Gastroesophageal sphincter (tissue), 4 donors: ENCODE measurements at places on chromosomes 3 and 15.
A peak's percentile ranks its signal among the peaks of the same experiment; 100 is the strongest.

GRCh38 chr3:184176377-184177330 is 2.0 kb downstream of the AP2M1 start:
- ATAC-seq = peak; percentile 66

DNA sequence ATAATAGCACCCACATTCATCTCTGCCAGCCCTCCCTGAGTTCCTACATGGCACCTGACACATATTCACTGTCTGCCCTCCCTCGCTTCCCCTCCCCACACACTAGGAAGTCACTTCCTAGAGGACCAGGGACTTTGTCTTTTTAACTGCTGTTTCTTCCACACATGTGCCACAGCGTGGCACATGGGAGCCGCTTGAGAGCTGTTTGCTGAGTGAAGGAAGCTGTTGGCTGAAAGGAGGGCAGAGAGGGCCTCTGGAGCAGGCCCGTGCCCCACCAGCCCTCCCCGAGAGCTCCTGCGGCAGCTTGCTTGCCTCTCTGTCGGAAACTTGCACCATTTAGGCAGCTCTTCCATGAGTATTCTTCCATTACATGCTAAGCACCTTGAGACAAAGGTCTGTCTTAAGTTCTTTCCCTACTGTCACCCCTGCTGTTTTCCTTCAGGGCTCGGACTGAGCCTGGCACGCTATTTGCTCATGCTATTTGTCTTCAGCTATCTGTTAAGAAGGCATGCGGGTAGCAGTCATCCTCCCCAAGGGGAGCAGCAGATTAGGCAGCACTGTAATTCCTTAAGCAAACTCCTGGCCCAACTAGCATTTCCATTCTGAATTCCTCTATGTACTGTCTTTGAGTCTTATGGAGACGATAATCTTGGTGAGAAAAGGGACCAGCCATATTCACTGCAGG is 72.2 kb downstream of the CACNA1D start:
- no peak for ATAC-seq

DNA sequence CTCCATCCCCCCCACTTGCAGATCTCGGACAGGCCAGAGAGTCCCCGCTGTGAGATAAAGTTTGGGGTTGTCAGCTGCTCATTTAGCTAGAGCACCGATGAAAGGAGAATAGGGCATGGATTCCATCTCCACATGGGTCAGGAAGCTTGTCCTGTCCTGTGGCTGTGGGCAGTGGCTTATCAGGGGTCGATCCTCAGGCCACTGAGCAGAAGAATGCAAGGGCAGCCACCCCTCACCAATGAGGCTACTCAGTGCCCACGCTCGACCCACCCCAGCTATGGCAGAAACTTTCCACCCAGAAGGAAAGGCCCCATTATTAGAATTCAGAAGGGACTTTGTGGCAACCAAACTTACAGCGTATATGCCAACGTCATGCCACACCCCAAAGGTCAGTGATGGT is 43.3 kb downstream of the CPN2 start:
- no peak for ATAC-seq

- ATAC-seq = no peak
Measured at GRCh38 chr15:100980410-100981046, 61.4 kb downstream of the LRRK1 start.

- no peak for ATAC-seq
Measured at GRCh38 chr15:63414474-63415120, 33.0 kb upstream of the CA12 start.

GRCh38 chr3:27385504-27385903 is 16.3 kb upstream of the NEK10 start:
- ATAC-seq = no peak

- no peak for ATAC-seq
Measured at GRCh38 chr3:142087676-142088075, 61.7 kb downstream of the TFDP2 start.

- ATAC-seq = no peak
Measured at GRCh38 chr15:40471808-40472150, 995 bp downstream of the CHST14 start.

DNA sequence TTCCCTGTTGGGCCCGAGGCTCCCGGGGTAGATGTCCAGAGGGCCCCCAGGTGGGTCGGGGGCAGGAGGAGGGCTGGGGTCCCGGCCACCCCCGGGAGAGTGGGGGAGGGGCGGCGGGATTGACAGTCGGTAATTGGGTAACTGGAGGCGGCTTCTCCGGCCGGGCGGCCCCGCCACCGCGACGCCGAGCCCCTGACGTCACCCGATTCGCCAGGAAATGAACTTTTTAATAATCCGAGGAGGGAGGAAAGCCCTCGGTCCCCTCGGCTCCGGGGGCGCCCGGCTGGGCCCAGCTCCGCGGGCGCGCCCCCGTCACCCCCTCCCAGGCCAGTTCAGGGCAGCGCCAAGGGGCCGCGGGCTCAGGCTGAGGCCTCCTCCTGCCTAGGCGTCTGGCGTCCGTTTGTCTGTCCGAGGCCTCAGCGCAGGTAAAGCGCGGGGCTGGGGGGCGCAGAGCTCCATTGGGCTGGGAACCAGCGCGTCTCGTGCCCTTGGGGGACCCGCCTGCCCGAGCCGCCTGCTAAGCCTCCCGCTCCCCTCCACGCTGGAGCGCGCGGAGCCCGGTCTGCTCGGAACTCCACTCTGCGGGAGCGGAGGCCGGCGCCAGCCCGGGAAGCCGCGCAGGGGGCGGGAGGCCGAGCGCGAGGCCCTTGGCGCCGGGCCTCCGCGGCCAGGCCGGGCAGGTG is 3.9 kb downstream of the GATA2 start:
- ATAC-seq = peak; percentile 19

DNA sequence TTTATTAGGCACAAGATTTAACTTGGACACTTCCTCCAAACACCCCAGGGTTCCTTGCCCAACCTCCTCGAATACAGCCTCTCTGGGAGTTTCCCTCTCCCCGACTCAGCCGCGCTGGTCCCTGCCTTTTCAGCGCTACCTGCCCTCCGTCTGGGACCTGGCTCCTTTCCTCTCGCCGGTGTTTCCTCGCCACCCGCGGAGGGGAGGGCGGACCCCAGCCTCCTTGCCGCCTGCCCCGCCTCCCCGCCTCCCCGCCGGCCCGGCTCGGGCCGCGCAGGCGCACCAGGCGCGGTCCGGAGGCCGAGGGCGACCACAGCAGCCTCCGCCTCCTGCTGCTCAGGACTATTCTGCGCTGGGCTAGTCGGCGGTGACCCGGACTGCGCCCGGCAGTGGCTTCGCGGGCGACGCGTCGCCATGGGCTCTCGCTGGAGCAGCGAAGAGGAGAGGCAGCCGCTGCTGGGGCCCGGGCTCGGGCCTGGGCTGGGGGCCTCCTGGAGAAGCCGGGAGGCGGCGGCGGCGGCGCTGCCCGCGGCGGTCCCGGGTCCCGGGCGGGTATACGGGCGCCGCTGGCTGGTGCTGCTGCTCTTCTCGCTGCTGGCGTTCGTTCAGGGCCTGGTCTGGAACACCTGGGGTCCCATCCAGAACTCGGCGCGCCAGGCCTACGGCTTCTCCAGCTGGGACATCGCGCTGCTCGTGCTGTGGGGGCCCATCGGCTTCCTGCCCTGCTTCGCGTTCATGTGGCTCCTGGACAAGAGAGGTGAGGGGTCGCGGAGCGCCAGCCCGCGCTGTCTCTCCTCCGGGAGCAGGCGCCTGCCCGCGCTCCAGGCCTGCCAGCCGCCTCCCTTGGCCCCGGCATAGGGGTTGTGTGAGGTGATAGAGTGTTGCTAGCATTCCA is at the start of gene SLC49A4:
SLC49A4 (plus strand) TSS at position 291 of the 895 bp plus-strand sequence; CDS start at position 415, 124 bp downstream.
- peak; percentile 78 for ATAC-seq

DNA sequence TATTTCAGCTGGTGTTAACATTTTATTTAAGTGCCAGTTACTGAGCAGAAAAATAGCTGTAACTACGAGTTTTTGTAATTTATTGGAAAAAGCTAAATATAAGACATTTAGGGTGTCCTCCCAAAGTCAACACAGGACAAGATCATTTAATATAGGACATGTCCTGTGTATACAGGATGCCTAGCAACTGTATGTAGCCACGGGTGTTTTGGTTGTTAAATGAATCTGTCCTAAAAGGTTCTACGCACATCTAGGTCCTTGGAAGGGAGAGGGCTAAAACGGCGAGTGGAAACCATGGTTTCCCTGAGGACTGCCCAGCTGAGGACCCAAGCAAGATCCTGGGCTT is 565 bp upstream of the ZNF621 start:
- no peak for ATAC-seq

DNA sequence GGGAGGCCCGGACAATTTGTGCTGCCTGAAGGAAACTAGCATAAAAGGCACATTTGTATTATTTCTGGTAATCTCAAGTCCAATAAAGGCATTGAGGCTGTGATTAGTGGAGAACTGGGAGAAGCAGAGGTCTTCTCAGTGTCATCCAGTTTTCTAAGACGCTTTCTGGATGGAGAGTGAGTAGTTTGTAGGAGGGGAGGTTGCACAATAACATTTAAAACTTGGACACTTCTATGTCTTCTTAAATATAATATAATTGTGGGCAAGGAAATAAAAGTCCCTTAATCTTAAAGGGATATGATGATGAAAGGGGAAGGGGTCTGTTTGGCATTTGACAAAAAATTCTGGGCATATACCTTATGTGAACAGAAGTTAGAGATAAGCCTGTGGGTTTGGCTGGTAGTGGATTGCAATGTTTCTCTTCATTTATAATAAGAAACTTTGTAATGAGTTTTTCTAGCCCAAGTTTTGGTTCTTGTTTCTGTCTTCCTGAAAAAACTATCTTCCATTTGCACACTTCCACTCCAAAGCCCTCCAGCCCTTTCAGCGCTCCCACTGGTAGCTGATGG is 291.6 kb upstream of the TGFBR2 start:
- ATAC-seq = peak; percentile 48

DNA sequence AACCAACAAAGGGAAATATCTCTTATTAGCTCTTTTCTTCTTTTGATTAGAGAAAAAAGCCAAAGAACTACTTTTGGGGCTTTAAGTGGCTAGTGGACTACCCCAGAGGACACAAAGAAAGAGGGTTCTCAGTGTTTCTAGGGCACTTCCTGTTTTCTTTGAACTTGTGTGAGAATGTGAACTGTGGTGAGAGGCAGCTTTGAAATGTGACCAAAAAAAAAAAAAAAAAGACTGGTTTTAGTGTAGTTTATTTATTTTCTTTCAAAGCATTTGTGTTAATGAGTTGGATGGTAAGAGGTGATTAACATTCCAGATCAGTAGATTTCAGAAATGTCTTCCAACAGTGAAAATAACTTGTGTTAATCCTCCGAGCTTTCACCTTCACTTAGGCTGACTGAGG is 32.4 kb downstream of the SELENOT start:
- no peak for ATAC-seq

DNA sequence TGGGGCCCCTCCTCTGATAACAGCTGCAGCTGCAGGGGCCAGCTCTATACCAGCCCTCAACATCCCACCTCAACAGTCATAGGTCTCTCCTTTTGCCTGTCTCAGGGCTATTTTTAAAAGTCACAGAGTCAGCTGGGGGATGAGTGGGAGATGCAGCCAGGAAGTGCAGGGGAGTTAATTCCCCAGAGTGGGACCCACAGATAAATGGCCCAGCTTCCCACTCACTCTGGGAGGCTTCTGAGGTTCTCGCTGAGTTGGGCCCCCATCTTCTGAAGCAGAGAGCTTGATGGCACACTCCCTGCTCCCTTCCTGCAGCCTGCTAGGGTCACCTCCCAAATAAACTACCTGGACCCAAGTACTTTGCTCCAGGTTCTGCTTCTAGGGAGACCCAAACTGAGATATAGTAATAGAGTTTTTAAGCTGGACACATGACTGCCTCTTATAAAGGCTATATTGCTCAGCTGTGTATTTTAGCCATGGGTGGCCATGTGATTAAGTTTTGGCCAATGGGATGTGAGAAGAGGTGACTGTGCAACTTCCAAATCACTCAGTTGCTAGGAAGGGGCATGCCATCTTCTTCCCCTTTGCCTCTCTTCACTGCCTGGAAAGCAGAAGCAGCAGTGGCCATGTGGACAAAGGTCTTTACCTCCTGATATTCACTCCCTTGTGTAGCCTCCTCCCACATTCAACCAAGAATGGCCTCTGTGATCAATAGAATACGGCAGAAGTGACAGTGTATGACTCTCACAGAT is 15.5 kb upstream of the VIPR1 start:
- ATAC-seq = no peak

DNA sequence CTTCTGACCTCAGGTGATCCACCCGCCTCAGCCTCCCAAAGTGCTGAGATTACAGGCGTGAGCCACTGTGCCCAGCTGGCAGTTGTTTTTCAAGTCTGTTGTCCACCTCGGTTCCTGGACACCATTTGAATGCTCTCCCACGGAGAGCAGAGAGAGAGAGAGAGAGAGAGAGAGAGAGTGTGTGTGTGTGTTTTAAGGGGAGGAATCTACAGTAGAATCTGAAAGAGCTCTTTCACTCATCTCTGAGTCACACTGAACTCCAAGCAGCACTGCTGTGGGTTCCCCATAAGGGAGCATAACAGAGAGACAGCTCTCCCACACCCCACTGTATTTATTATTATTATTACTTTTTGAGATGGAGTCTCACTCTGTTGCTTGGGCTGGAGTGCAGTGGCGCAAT is 156.6 kb downstream of the RPLP1 start:
- ATAC-seq = no peak

- ATAC-seq = no peak
Measured at GRCh38 chr15:63481105-63481810, 23.1 kb upstream of the USP3 start.

- ATAC-seq = no peak
Measured at GRCh38 chr3:192161661-192162060, 565.7 kb downstream of the FGF12 start.

GRCh38 chr3:126083511-126083912 is 412 bp downstream of the SLC41A3 start:
- ATAC-seq = peak; percentile 66

- no peak for ATAC-seq
Measured at GRCh38 chr3:42497009-42497731, 5.3 kb upstream of the VIPR1 start.

DNA sequence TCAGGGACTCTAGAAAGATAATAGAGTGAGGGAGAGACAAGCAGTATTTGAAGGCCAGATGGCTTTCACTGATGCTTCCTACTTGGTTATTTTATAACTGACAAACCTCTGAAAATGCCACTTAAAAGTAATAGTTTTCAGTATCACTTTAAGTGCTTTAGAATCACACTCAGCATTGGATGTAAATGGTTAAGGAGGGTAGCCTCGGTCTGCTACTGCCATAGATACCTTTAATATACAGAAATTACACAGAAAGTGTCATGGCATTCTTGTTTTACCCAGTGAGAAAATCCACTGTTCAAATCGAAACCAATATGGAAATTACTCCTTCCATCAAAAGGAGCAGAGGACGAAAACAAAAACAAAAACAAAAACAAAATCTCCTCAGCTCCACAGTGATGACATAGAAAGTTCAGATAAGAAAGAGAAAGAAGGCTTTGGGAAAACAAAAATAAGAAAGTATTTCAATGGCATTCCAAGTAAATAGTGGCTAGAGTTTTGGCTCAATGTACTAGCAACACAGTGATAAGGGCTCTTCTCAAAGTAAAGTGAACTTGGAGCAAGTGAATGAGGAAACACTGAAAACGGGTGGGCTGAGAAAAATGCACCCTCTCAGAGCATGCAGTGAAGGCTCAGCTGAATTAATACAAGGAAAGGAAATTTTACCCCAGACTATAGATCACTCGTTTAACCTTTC is 43.2 kb upstream of the CD47 start:
- no peak for ATAC-seq

DNA sequence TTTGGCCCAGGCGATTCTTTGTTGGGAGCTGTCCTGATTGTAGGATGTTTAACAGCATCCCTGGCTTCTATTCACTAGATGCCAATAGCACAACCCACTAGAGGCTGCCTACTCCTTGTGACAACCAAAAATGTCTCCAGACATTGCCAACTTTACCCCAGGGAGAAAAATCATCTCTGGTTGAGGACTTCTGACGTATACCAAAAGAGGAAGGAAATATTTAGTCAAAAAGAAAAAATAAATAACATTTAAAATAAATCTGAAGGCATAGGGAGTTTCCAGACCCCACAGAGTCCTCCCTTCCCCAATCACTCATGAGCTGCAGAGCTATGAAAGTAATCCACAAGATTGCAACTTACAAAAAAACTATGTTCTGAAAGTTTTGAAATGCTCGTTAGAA is 61.0 kb downstream of the MECOM start:
- ATAC-seq = no peak
